ENCODE measurements at places on chromosomes 5 and 9.

- DNase-seq = no peak
Observed at GRCh38 chr9:135144581-135145170, 57.2 kb downstream of the OLFM1 start.

GRCh38 chr5:66585291-66585690 is 10.9 kb upstream of the MAST4 start:
- no peak for DNase-seq

DNA sequence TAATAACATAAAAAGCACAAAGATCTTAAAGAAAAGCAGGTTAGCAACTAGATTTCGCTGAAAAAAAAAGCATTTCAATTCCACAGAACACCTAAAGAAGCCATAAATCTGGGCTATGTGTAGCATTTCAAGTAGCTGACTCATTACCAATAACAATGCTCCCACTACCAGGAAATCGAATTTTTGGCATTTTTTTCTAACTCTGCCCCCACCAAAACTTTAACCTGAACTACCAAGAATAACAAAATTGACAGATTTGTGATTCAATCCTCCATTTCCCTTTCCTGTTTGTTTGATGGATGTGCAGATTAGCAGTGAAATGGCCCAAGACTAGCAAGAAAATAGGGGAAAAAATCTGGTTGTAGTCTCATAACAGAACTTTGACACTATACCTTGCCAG is 180.2 kb downstream of the RASEF start:
- DNase-seq = no peak

- DNase-seq = peak; percentile 44
Observed at GRCh38 chr5:96601715-96602244, 60.4 kb upstream of the CAST start.

DNA sequence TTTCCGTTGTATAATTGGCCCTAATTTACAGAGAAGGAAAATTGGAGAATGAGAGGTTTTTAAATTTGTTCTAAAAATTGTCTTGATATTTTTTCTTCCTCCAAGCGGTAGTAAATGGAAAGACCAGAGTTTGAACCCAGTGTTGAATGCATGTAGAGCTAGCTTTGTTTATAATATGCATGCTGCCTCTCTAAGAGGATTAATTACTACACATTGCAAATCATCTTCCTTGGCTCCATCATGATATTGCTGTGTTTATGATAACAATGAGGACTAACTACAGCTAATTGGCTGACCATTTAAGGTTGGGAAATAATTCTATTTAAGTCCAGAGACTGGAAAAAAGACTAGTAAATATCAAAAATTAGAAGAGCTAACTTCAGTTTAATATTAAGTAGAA is 338.5 kb downstream of the PLK2 start:
- DNase-seq = no peak

DNA sequence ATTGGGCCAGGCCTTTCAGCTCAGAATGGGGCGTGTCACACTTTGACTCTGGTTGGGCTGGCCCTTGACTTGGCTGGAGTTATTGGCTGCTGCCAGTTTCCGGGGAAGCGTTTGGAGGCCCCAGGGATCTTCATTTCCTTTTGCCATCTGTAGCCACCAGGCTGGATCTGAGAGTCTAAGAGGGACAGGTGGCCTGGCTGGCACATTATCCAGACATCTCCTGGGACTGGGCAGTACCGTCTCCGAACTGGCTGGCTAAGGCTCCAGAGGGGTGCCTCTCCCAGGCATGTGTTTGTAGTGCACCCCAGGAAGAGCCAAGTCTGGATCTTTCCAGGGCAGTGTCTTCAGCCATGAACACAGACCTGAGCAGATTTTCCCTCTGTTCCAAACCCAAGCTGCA is 9.7 kb upstream of the JADE2 start:
- no peak for DNase-seq

DNA sequence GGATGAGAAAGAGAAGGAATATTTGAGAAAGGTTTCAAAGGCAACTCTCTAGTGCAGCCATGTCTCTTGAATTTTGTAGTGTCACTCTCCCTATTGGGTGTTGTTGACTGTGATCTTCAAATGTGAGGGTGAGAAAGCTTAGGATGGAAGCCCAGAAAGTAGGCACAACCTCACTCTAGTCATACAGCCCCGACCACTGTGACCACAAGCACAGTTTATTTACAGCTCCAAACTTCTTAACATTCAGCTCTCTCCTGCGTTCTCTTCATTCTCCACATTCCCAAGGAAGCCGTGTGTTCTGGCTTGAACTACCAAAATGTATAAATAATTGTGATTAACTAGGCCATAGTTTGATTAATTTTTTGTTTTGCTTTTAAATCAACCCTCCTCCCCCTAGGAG is 542.9 kb downstream of the LRRC70 start:
- no peak for DNase-seq

DNA sequence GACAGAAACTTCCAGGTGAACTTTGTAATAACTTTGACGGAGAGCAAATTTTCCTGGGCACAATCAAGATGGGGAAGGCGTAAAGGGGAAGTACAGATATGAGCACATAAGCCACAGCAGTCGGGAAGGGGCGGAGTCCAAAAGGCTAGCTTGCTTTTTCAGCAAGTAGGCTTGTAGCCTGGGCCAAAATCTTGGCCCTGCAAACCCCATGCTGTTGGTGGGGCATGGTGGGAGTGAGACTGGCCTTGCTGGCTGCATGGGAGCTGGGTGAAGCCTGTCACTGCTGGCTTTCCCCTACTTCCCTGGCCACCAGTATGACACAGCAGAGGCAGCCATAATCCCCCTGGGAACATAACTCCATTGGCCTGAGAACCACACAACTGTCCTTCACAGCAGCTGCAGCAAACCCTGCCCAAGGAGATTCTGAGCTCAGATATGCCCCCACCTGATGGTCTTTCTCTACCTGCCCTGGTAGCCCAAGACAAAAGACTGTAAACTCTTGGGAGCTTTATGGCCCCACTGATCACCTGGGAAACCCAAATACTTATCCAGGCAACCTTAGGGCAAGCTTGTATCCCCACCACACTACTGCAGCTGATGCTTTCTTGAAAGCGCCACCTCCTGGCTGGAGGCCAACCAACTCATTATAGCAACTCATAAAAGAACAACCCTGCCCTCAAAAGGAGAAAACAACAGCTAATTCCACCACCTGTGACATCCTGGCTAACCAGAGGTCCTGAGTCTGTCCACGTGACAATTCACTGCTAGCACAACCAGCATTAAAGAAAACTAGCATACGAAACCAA is 24.0 kb downstream of the DCTN4 start:
- no peak for DNase-seq

DNA sequence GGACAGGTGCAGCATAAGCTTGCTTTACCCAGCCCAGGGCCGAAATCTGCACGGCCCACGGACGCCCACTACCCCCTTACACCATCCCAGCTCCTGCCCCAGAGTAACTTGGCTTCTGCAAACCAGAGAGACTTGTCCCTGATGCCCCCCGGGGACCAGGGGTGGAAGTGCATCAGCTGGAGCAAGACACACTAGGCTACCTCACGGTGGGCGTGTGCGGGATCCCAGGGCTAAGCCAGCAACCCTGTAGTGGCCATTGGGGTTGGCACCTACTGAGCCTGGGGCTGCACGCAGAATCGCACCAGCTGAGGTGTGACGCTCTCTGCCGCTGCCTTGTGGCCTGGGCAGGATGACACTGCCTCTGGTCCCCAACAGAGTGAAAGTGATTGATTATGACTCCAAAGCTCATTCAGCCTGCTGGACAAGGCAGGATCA is 6.1 kb upstream of the ZNF79 start:
- no peak for DNase-seq

DNA sequence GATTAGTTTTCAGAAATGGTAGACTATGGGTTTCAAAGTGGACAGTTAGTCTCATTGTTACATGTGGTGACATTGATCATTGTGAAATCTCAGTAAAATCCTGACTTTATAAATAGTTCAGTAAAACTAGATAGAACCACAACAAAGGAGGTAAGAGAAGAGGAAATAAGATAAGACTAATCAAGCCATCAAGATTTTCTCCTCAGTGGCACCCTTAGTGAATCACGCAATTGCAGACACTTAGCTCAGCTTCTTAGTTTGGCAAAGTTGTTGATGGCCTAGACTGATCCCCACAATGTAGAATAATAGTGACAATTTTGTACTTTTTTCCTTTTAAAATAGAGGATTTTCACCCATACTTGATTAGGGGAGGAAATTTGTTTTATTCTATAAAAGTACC is 426.7 kb upstream of the ITGA1 start:
- DNase-seq = no peak

GRCh38 chr9:128727640-128728248 is 3.8 kb upstream of the ZDHHC12 start:
- DNase-seq = no peak

Measured in smooth muscle cell of the brain vasculature (primary cell).